ENCODE measurements at places on chromosomes 7 and 10.

DNA sequence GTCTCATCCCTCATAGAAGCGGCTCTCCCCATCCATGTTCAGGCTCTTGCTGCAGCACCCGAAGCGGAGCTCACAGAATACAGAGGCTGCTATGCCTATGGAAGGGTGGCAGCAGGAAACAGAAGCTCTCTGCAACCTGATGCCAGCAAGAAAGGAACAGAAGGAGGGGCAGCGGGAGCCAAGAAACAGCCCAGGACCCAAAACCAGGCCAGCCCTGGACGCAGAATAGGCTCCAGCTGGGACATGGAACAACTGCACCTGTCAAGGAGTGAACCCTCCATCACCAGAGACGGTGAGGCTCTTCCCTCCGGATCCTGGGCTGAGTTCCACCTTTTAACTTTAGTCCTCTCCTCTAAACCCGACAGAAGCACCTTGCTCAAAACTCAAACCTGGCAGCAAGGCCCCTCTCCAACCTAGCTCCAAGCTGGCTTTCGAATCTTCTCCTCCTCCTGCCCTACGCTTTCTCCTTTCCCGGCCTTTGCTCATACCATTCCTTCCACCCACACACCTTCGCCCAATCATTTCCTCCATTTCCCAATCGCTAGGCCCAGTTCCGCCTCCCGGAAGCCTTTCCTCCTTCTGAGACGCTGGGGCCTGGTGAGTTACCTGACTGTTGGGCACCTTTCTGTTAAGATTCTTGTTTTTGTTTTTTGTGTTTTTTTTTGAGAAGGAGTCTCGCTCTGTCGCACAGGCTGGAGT is 122.8 kb upstream of the ZNF92 start:
- no peak for DNase-seq

DNA sequence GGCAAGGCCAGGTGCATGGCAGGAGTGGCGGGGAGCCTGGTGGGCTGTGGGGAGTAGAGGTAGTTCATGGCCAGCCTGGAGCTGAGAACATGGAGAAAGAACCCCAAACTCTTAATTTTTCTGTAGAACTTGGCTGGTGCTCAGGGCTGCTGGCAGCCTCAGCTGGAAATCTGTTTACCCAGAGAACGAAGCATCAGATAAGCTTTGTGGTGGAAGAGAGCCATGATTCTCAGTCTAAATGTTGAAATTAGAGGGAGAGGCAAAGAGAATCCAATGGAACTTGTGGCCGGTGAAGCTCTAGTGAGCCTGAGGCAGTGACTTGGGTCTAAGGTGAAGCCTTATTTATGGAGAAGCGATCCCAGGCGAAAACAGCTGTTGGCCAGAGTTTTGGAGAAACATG is 126.4 kb downstream of the CCDC3 start:
- DNase-seq = no peak

- DNase-seq = no peak
These were observed 560.5 kb downstream of the PARD3 start for GRCh38 chr10:34254596-34254995.

GRCh38 chr10:24901686-24902399 is 50.6 kb downstream of the PRTFDC1 start:
- DNase-seq = no peak

GRCh38 chr10:83222832-83223742 is 916.2 kb upstream of the GHITM start:
- no peak for DNase-seq

- DNase-seq = no peak
These were observed 242.6 kb upstream of the ANKRD30A start for GRCh38 chr10:36882781-36883180.

GRCh38 chr10:112955582-112956421 is 5.8 kb downstream of the TCF7L2 start:
- no peak for DNase-seq

DNA sequence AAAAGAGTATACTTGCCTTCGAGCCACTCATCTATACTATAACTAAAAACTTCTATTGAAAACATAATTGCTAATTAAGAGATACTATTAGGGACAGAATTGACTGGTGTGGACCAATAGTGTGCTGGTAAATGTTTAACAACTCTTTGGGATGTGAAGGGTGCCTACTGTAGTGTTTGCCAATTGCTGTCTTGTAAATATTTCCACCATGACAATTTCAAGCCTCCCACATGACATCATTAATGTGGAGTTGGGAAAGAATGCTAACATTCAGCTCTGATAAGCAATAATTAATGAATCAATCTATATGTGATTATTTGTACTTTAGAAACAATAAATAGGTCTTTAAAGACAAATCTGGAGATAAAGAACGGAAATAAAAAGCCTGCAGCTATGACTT is 136.8 kb downstream of the DGKB start:
- no peak for DNase-seq

DNA sequence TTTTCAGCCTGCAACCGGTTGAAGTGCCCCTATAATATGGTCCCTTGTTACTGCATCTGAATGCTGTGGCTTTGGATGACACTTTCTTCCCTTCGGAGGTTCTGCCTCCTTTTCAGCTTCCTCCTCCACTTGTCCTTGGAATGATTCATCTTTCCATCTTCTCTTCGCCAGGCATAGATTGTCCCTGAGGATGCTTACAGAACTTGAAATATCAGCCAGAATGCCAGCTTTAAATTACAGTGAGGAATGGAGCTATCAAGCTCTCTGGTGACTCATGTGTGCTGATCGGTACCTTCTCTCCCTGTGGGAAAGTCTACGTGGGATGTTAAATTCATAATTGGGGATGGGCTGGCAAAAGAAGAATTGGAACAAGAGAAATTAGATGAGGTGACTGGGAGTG is 45.9 kb upstream of the PDK4 start:
- no peak for DNase-seq

- no peak for DNase-seq
These were observed 24.1 kb upstream of the SH2B2 start for GRCh38 chr7:102262546-102262945.

GRCh38 chr7:115267503-115267902 is 345.6 kb downstream of the MDFIC start:
- no peak for DNase-seq

GRCh38 chr7:102866535-102867215 is 46.1 kb upstream of the LRRC17 start:
- no peak for DNase-seq

DNA sequence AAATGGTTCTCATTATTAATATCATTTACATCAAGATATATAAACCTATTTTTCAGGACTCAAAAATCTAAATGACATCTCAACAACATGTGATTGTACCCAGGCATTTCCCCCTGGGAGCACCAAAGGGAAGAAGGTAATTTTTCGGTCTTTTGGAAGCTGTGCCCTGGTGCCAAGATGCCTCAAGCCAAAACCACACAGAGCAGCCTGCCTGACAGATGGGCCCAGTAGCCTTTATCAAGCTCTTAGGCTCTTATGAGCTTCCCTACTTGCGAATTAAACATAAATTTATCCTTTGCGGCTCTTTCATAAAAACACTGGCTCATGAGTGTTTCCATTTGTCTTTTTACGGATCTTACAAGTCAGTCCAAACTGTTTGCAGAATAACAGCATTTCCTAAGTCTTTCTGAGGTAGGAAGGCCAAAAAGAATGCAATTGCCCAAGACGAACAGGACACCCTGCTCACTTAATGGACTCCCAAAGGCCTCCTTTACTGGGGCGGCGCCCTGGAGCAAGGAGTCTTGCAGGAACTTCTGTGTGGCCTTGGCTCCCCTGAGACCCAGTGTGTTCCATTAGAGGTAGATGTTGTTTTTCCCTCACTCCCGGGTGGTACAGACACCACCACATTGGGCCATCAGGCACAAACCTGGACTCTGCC is 4.1 kb upstream of the RASSF4 start:
- DNase-seq = no peak

- no peak for DNase-seq
These were observed 261.7 kb downstream of the C7orf25 start for GRCh38 chr7:42650171-42650570.

GRCh38 chr10:44756216-44756615 is 154.9 kb upstream of the TMEM72 start:
- DNase-seq = no peak

GRCh38 chr7:14639329-14639728 is 263.2 kb downstream of the DGKB start:
- no peak for DNase-seq

DNA sequence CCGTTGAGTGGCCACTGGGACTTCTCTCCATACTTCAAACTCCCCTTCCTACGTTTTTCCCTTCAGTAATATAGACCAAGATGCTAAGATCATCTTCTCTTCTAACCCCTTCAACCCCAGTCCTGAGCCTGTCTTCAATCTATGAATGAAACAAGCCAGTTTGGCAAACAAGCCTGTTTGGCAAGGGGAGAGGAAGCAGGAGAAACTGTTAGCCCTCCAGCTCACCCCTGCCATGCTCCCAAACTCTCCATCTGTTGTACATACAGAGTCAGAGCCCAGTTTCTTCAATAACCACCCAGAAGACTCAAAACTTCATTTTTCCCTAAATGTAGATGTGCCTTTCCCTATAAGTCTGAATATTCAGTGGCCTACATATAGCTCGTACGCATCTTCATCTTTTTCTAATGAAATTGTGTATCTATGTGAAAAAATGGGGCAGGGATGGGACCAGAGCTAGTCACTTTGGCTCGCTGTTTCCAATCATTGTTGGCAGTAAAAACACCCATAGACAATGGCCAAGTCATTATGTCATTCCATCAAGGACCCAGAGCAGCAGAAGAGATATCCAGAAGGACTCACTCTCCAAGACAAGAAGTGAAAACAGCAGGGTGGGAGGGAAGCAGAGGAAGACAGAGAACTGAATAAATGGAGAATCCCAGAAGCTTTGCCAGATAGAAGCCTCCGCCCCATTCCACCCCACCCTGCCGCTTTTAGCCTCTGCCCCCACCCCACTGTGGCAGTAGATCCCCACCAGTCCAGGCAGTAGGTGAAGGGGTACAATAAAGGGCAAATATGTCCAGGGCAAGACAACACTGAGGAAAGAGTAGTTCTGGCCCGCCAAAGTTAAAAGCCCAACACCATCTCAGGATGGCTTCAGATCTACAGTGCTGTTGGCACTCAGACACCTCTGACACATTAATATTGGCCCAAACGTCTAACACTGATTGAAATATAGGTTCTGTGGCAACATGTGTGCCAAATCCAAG is 87.3 kb downstream of the DOCK4 start:
- no peak for DNase-seq

DNA sequence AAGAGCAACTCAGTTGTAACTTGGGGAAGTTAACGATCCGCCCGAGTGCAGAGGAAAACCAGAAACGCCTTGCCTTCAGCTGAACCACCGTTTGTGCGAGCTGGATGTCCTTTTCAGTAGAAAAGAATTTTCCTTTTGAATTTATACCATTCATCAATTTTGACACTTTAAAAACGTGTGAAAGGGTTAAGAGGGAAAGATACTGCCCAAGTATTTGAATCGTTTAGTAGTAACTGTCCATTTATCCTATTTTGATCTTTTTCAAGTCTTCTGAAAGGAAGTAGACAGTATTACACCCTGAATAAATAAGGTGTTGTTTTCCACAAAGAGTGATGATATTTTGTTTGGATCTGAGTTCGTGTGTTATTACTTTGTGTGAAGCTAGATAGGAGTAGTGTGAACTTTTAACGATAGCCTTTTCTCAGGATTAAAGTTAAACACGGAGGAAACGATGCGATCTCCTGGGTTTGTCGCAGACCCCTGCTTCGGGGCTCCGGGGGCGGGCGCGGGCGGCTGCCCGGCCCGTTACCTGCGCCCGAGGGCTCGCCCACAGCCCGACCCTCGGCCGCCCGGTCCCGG is 830 bp upstream of the BMI1 start:
- DNase-seq = no peak

DNA sequence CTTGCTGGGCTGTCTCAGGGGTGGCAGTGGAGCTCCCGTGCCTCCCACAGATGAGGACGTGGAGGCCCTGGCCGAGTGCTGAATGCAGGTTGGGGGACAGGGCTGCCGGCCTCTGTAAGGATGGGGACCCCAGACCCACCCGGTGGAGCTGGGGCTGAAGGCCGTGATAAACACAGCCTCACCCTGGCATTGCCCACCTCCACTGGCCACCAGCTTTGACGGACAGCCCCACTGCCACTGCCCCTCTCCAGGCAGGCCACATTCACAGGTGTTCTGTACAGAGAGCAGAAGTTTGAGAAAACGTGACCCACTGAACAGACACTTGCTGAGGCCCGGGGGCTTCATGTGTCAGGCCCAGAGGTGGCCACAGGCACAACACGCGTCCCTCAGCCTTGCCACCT is 126.2 kb downstream of the LHPP start:
- no peak for DNase-seq

DNA sequence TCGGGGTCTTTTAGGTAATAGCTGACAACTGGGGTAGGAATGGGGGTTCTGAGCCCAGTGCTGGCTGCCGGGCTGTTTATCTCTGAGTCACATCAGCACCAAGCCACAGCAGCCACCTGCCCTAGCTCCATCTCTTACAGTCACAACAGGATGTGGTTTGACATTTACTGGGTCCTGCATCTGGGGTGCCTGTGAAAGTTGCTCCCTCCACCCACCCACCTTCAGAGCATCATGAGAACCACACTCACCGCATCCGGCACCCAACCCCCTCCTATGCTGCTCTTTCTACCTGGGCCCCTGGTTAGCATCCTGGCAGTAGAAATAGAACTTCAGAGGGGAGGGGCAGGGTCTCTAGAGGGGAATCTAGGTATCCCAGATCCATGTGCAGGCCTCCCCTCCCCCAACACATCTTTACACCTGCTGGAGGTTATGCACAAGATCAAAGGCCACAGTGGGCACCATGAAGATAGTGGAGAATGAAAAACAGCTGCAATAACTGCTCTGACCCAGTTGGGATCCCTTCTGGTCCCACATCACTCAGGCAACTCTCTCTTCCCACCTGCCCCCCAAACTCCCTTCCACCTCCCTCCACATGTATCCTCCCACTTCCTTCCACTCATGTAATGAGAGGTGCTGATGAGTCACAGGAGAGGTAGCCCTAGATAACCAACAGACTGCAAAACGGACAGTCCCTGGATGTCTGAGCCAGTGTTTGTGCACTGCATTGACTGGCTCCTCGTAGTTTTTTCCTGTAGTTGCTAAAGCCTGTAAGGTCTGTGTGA is 38.2 kb downstream of the PRSS2 start:
- DNase-seq = peak; percentile 95

DNA sequence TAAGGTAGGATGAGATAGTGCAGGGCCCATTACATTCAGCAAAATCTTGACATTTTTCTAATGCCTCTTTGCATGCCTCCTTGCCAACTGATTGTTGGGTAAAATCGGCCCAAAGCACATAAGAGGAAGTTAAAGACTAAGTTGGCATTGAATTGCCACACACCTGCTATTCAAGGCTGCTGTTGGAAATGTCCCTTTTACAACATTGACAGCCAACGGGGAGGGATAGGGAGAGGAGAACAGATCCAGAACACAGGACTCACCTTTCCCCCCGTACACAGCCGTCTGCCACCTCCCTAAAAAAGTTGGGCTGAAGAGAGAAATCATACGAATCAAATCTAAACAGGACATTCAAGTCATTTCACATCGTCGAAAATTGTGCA is 695 bp downstream of the FAM237B start:
- no peak for DNase-seq
